Regular cardiac myocyte (primary cell): ENCODE measurements at places on chromosomes 13 and 19. TPM values are rescaled to one million over a fixed set of nuclear protein-coding genes. Genes with fewer than 3 reads are reported as not detected.

CACNA1A gene
- 13.4 and 16.3 TPM in 2 replicates for total RNA-seq

SPACA4 gene
- total RNA-seq = not detected in 2 replicates

PEAK3 gene
- not detected in 2 replicates for total RNA-seq

ADAMTSL5 gene
- total RNA-seq = 1.9 and 3.4 TPM in 2 replicates

ZNF416 gene
- 6.5 and 6.7 TPM in 2 replicates for total RNA-seq

WDR88 gene
- total RNA-seq = not detected in 2 replicates
